ENCODE measurements at places on chromosomes 1 and 21. TPM values are rescaled to one million over a fixed set of nuclear protein-coding genes. Genes with fewer than 3 reads are reported as not detected.

The PYHIN1 gene
- total RNA-seq, result not detected

The RAB3B gene
- 96.5 TPM for total RNA-seq

The MLLT11 gene
- total RNA-seq, result 84.6 TPM

The MIS18A gene
- 7.3 TPM for total RNA-seq

The RNF186 gene
- total RNA-seq, result not detected

The SPRR2E gene
- not detected for total RNA-seq

Data from NCI-H460 (cell line).